ENCODE measurements at places on chromosomes 6 and 20. TPM values are rescaled to one million over a fixed set of nuclear protein-coding genes. Genes with fewer than 3 reads are reported as not detected.

- DNase-seq: peak; percentile 84
Observed at GRCh38 chr6:126923807-126924206, 194.7 kb upstream of the RSPO3 start.

DNA sequence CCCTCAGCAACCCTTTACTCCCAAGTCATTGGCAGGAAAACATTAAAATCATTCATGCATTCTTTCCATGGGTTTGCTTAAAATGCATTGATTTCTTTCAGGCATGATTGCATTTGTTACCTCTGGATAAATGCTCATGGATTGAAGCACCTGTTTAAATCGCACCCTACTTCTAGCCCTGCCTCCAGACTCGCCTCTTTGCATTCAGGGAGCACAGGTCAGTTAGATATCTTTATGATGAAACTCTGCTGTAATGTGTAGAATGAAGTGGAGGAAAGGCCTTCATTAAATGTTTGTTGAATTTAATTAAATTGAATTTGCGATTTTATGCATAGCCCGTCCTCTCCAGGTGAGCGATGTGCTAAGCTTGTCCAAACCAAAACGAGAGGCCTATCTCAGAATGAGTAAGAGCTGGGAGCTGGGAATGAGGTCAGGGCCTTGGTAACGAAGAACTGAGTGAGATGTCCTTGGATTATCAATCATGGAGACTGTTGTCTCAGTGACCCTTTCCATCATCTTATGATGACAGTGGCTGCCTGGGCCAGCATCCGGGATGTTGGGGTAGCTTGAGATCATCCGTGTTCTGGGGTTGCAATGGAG, 210.1 kb downstream of the SYNDIG1 start:
- no peak for DNase-seq

DNA sequence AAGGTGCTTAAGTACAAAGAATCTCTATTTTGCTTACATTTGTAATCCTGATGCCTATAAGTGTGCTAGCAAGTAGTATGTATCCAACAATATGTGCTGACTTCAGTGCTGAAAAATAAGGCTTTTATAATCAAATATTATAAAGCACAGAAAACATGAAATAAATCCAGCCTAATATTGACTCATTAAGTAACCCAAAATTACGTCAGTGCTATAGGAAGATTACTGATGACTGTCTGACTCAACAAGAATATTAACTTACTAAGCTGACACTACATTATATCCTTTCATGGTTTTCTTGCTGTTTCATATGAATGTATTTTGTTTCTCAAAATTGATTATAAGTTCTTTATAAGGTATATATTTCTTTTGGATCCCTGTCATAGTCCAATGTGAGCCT, 76.1 kb downstream of the ME1 start:
- DNase-seq: no peak

- DNase-seq: no peak
Observed at GRCh38 chr6:71582820-71583219, 294.2 kb downstream of the OGFRL1 start.

DNA sequence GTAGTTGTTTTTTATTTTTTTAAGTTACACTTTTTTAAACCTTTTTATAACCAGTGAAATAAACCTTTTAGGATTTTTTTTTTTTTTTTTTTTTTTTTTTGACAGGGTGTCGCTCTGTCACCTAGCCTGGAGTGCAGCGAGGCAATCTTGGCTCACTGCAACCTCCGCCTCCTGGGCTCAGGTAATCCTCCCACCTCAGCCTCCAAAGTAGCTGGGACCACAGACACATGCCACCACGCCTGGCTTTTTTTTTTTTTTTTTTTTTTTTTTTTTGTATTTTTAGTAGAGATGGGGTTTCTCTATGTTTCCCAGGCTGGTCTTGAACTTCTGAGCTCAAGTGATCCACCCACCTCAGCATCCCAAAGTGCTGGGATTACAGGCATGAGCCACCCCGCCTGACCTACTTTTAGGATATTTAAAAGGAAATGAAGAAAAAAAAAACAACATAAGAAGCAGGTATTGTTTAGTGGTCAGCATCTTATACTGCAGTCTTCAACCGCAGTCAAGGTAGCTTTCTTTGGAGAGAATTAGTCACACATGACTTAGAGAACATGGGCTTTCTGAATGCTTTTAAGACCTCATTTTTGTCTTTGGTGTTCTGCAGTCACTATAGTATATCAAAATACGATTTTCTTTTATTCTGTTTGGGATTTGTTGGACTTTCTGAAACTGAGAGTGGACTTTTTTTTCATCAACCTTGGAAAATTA, 1.6 kb downstream of the POLR1H start:
- no peak for DNase-seq

DNA sequence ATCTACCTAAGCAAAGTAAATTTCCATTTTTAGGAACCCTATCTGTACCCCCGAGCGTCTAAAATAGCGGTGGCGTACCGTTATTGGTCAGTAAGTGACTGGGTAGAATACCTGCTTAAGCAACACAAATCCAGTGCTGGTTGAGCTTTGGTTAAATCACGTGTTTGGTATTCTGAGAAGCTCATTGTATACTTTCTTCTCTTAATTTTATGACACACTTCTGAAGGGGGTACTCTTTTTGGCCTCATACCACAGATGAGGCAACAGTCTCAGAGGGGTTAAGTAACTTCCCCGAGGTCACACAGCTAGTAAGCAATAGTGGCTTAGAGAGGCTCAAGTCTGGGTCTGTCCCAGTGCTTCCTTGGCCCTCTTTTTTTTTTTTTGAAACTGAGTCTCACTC, 151.2 kb downstream of the TFAP2C start:
- no peak for DNase-seq

DNA sequence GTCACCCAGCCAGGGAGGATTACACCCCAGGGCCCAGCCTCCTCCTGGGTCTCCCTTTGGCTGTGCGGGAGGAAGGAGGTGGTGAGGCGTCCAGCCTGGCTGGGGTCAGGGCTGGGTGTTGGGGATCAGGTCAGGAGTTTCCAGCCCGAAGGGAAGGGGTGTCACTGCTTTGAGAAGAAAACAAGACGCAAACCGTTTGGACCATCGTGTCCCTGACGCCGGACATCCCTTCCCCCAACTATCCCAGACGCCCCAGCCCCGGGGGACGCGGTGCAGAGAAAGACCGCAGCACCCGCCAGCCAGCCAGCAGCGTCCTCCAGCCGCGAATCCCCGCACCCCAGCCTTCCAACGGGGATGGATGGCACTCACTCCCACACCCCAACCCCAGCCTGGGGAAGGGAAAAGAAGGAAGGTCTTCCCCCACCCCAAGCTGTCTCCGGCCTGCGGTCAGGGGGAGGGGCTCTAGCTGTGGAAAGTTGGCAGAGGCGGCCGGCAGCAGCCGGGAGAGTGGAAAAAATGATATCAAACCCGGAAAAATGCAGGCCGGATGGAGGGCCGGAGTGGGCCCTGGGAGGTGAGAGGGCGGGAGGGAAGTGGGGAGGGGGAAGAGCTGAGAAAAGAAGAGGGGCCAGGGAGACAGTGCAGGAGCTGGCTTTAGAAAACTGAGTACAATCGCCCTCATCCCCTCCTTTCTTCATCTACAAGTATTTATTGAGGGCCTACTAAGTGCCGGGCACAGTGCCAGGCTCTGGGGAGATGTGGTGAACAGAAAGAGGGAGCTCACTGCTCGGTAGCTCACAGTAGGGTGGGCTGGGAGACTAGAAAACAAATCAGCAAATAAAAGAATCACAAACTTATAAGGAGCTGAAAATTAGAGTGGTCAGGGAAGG, 10.6 kb downstream of the REM1 start:
- DNase-seq: no peak

- DNase-seq: peak; percentile 77
Observed at GRCh38 chr20:21125072-21125848, 622 bp upstream of the KIZ start.

- DNase-seq: peak; percentile 10
Observed at GRCh38 chr6:161829291-161829729, 555.4 kb upstream of the AGPAT4 start.

DNA sequence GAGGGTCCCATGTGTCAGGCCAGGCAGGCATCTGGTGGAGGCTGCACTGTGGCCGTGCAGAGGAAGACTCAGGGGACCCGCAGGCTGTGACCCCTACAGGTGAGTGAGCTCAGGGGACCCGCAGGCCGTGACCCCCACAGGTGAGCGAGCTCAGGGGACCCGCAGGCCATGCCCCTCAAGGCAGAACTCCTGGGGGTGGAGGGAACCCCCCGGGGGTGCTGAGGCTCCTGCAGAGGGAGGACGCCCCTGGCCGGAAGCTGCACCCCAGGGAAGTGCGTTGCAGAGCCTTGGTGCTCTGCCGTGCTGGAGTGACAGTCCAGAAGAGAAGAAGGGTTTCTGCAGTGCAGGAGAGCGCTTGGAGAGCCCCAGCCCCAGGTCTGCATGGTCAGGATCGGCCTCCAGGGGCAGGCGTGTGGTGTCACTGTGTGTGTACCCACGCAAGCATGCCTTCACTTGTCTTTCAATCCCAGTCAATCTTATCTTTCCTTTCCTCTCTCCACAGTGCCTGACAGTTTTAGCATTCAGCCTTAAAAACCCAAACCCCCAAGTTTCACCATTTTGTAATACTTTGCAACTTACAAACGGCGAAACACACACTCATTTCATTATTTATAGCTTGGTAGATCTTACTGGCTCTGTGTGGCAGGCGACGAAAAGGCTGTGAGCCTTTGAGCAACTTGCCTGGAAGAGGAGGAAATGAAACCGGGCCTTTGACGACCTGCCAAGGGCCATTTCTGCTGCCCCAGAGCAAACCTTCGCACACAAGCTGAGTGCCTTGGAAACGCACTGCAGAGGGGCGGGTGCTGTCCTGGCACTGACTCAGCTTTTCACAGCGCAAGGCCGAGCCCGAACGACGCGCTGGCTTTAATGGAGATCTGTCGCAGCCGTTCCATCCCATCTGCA, 101.4 kb upstream of the AGPAT4 start:
- peak; percentile 29 for DNase-seq

DNA sequence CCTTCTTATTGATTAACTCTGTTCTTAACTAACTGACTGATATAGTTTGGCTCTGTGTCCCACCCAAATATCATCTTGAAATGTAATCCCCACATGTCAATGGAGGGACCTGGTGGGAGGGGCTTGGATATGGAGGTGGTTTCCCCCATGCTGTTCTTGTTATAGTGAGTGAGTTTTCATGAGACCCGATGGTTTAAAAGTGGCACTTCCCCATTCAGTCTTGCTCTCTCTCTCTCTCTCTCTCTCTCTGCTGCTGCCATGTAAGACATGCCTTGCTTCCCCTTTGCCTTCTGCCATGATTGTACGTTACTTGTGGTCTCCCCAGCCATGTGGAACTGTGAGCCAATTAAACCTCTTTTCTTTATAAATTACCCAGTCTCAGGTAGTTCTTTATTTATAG, 81.8 kb upstream of the SPACA1 start:
- DNase-seq: no peak

- DNase-seq: peak; percentile 18
Observed at GRCh38 chr6:116779573-116780164, 14.2 kb upstream of the FAM162B start.

GRCh38 chr20:4509825-4510522, 211.7 kb upstream of the PRND start:
- DNase-seq: no peak

GRCh38 chr6:163872335-163872734, 457.8 kb downstream of the QKI start:
- no peak for DNase-seq

GRCh38 chr6:130070326-130070725, 51.9 kb downstream of the L3MBTL3 start:
- DNase-seq: no peak

- DNase-seq: no peak
Observed at GRCh38 chr20:59152559-59153354, 10.9 kb upstream of the ZNF831 start.

- DNase-seq: no peak
Observed at GRCh38 chr20:51579137-51579536, 36.6 kb upstream of the NFATC2 start.

GRCh38 chr6:9810286-9810685, 604.6 kb downstream of the TFAP2A start:
- no peak for DNase-seq

DNA sequence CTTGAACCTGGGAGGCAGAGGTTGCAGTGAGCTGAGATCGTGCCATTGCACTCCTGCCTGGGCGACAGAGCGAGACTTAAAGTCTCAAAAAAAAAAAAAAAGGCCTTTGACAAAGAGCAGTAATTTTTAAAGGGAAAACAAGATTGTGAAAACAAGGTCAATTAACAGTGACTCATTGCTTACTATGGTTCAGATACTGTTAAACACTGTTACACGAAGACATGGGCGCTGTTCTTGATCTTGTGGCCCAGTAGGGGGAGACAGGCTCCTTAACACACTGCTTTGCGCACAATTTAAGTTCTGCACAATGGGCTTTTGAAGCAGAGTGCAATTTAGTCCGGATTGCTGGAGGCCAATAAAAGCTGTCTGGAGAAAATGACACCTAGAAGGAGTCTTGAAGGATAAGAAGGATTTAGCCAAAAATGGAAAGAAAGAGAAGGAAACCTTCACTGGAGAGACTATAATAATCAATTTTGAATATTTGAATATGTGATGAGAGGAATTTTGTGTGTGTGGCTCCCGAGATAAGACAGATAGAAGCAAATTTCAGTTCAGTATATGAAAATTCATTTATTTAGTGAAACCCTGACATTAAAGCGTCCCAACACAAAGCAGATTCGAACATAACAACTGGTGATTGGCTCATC, 6.0 kb upstream of the LATS1 start:
- DNase-seq: peak; percentile 53

- no peak for DNase-seq
Observed at GRCh38 chr6:33936886-33937285, 133.1 kb upstream of the MLN start.

DNA sequence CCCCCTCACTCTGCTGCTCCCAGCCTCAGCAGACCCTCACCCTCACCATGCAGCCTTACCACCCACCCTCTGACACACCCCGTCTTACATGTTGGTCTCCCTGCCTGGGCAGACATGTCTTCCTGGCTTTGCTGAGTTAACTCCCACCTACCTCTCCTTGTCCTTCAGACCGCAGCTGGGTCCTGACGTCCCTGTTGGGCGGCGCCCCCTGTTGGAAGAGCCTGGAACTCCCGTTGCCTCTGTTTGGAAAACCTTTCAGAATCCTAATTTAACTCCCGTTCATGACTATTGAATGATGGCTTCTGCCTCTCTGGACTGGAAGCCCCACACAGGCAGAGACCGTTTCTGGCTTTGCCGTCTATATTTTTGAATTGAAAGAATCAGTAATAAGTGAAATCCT, 245.1 kb downstream of the MYLK4 start:
- no peak for DNase-seq

GRCh38 chr6:18347021-18347577, 40.1 kb upstream of the RNF144B start:
- no peak for DNase-seq

GRCh38 chr6:97198046-97198565, 84.9 kb downstream of the MMS22L start:
- no peak for DNase-seq

Gene TBXT
- 2.2 TPM for total RNA-seq

Gene SLC22A7
- not detected for total RNA-seq

Gene PNPLA1
- total RNA-seq: not detected

Gene HUS1B
- not detected for total RNA-seq

Gene KCNK16
- not detected for total RNA-seq

Gene IL17A
- not detected for total RNA-seq

Gene DYNLT2
- 0.37 TPM for total RNA-seq

Gene BPIFA2
- not detected for total RNA-seq

All from G401 (cell line).